ENCODE measurements at places on chromosomes 1 and 21. TPM values are rescaled to one million over a fixed set of nuclear protein-coding genes. Genes with fewer than 3 reads are reported as not detected.
A peak's percentile ranks its signal among the peaks of the same experiment; 100 is the strongest.

DNA sequence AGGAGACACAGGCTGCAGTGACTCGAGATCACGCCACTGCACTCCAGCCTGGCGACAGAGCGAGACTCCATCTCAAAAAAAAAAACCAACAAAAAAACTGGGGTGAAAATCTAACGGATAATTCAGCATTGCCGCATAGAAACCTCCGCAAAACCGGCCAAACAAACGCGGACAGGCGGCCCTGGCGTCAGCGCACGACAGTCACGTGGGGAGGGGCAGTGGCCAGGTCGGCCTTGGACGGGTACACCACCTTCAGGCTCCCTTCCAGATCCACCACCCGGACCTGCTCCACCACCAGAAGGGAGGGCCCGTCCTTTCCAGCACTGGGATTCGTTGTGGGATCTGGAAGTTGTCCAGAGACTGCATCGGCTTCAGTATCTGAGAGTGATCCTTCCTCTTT lies 8.4 kb downstream of the SMIM1 start:
- DNase-seq: no peak

DNA sequence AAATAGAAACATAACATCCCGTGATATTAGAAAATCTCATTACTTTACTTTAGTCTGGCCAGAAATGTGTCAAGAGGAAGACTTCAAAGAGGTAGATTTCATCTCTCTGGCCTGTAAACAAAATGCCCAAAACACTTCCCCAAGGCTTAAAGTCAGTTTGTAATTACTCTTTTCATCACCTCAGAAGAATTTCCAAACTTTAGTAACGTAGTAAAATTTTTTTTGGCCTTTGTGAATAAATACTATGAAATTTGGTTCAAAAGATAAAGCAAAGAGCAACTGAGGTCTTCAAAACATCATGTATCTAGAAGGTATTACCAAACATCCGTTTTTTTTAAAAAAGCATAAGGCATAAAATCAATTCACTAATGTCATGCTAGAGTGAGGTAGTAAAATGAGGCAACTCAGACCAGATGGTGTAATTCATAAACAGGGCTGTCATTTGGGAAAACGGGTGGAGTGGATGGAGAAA lies 51.4 kb downstream of the LEPR start:
- DNase-seq: no peak

DNA sequence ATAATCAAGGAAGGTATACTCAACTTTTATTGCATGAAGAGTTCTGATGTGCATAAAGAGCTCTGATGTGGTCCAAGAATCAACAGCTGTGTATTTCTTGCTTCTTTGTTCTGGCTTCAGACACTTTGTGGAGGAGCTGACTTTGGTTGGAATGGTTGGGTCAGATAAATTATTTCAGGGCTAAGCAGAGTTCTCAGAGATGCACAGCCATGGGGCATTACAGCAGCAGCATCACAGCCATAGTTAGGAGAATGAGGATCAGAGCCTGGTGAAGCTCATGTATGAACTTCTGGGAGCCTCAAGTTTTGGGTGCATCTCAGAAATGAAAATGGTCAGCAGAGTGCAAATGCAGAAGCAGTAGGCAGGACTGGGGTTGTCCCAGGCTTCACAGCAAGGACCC lies 267.4 kb upstream of the RUNX1 start:
- DNase-seq: no peak

DNA sequence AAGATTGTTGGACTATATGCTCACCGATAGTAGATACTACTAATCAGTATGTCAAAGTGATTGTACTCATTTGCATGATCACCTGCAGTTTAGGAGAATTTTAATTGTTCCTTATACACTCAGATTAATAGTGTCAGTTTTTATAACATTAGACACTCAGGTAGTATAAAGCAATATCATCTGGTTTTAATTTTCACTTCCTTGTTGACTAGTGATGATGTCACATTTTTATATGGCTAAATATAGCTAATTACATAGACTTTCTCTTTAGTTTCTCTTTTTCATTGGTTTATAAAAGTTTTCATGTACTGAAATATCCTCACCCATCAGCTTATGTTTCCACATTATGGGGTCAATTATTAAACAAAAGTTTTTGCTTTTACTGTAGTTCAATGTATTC lies 1332.4 kb upstream of the ADGRL2 start:
- no peak for DNase-seq

DNA sequence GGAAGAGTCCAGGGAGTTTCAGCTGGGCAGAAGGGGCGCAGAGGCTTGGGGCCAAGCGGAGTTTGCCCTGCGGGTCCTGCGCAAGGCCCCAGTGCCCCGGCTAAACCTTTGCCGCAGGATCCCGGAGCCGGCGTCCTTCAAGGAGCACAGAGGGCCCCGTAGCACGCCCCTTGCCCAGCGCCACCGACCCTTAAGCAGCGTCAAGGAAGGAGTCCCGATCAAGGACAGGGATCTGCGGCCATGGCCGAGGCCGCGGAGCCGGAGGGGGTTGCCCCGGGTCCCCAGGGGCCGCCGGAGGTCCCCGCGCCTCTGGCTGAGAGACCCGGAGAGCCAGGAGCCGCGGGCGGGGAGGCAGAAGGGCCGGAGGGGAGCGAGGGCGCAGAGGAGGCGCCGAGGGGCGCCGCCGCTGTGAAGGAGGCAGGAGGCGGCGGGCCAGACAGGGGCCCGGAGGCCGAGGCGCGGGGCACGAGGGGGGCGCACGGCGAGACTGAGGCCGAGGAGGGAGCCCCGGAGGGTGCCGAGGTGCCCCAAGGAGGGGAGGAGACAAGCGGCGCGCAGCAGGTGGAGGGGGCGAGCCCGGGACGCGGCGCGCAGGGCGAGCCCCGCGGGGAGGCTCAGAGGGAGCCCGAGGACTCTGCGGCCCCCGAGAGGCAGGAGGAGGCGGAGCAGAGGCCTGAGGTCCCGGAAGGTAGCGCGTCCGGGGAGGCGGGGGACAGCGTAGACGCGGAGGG lies 520 bp downstream of the CLIC6 start:
- no peak for DNase-seq

- DNase-seq: no peak
Observed at GRCh38 chr1:230350208-230350921, 75.8 kb downstream of the PGBD5 start.

- DNase-seq: no peak
Observed at GRCh38 chr21:38590449-38591217, 92.4 kb upstream of the ERG start.

DNA sequence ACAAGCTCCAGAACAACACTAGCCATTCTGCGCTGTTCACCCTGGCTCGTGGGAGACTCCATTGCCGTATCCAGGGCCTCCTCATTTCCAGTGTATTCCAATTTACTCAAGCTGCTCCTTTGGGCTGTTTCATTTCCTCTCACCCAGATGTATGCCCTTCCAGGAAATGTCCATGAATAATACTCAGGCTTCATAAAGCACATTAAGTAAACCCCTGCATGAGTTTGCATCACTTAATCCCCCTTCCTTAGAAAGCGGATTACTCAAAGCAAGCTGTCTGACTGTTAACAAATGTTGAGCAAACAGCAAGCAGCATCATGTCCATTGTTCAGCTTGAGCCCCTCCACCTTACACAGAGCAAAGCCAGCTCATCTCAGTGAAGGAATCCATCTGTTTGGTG lies 403.6 kb upstream of the PBX1 start:
- no peak for DNase-seq

DNA sequence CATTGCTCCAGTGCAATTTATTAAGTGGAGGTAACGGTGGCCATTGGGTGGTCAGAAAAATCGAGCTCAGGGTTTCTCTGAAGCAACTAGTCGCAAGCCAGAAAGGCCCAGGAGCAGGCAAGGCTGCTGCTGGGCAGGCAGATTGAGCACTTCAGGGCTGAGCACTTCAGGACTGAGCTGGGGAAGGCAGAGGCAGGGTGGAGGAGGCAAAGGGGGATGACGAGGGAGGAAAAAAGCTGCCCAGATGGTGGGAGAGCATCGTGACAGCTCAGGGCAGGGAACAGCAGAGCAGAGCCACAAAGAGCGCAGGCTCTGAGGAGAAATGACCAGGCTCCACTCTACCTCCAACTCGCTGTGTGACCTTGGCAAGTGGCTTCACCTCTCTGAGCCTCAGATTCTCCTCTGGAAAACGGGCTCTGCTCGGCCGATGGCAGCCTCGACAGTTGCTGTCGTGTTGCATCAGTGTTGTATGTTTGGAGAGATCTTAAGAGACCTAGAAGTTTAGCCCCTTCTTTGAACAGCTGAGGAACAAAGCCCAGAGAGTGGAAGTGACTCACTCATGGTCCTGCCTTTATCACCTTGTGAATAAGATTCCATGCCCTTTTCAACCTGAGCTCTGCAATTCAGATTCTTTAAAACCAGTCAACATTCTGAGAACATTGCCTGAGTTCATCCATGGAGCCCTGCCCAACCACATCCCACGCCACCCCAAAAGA lies 141.4 kb downstream of the SYF2 start:
- DNase-seq: no peak

DNA sequence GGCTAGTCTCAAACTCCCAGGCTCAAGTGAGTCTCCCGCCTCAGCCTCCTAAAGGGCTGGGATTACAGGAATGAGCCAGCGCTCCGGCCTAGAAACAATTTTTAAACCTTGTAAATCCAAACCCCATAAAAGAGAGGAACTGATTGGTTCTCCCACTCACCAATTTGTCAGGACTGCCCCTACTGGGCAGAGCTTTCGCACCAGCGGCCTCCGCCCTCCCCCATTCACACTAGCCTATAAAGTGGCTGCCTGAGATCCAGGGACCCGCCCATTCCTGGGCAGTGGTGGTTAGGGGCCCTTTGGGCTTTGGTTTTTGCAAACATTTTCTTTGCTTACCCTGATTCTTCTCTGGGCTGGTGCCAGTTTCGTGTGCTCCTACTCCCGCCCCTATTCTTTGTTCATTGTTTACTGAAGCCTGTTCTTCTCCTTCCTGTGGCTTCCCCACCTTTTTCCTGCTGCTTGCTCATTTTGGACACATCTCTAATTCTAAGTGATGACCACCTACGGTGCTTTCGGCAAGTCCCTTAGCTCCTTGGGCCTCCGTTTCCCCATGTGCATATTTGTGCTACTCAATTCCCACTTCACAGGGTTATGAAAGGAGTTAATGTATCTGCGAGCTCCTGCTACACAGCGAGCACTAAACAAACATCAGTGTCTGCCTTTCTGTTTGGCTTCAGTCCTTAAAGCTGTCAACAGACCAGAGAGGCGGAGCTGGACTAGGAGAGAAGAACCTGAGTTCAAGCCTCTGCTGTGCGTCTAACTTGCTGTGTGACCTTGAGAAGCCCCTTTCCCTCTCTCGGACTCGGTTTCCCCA lies 39.8 kb upstream of the CLIC4 start:
- peak; percentile 72 for DNase-seq

DNA sequence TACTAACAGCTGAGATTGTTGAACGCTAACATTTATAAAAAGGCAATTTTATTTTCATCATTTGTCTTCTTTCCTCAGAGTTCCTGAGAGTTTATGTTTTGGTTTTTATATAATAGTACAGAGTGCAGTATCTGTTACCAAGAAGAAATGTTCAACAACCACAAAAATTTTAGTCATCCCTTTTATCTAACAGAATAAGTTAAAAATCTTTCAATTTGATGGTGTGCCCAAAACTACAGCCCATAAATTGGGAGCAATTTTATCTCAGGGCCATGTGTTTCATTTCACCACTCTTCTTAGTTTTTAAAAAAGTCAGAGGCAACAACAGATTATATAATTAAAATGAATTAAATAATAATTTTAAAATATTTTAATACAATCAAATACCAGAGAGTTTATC lies 37.1 kb downstream of the NEXN start:
- DNase-seq: no peak

DNA sequence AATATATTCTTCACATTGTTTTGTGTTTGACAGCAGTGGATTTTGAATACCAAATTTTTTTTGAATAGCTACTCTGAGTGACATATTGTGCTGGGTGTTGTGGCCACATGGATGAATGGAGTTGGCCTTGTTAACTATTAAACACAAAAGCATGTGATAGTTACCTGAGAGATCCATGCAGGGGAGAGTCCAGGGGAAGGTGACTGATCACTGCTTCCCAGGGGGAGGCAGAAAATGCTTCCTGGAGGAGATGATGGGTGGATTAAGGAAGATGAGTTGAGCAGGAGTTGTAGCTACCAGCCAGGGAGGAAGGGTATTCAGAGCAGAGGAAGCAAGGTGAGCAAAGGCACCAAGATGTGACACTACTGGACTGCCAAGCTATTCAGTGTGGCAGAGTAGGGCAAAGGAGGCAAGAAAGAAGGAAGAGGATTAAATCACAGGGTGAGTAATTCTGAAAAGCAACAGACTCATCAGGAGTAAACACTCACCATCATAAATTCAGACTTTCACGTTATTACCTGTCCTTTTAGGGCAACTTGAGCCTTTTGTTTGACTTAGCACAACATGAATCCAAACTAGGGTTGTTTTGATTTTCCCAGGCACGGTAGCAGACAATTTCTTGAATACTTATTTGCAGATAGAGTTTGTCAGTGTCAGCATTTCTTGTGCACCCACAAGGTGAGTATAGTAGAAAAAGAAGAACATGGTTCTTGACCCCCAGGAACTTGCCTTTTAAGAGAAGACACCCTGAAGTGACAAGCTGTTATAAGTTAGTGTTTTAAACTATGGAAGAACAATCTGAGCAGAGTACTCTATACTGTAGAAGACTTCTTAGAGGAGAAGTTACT lies 4.2 kb downstream of the CD46 start:
- no peak for DNase-seq

- DNase-seq: no peak
Observed at GRCh38 chr1:185644531-185644930, 89.7 kb upstream of the HMCN1 start.

GRCh38 chr1:8660411-8660828 lies 157.0 kb downstream of the RERE start:
- no peak for DNase-seq

GRCh38 chr1:156712626-156713025 lies 7.2 kb upstream of the CRABP2 start:
- no peak for DNase-seq

DNA sequence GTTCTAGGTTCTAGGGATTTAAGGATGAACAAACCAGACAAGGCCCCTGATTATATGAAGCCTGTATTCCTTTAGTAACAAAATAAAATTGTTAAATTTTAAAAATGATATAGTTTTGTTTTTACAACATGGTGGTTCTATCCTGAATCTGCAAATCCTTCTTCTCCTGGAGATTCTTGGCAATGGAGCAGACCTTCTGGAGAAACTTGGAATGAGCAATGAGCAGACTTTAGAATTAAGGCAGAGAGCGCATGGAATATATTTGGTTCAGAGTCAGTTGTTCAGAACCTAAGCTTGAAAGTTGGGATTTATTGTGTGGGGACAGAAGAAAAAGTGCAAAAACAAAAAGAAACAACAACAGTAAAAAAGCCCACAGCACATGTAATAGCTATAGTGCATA lies 381.1 kb downstream of the ADGRL2 start:
- no peak for DNase-seq

GRCh38 chr1:208950206-208950605 lies 633.3 kb upstream of the CAMK1G start:
- DNase-seq: no peak

The HHAT gene
- 10.5 TPM for polyA plus RNA-seq

The KRTAP21-2 gene
- not detected for polyA plus RNA-seq

The CD247 gene
- polyA plus RNA-seq: 1.2 TPM

The TFF2 gene
- polyA plus RNA-seq: not detected

The NBPF6 gene
- not detected for polyA plus RNA-seq

The KCNJ9 gene
- 0.10 TPM for polyA plus RNA-seq

The TTC22 gene
- 3.2 TPM for polyA plus RNA-seq
